ENCODE measurements at places on chromosomes 5 and 9. TPM values are rescaled to one million over a fixed set of nuclear protein-coding genes. Genes with fewer than 3 reads are reported as not detected.

MOB3B gene
- 7.0 TPM for total RNA-seq

CHSY3 gene
- total RNA-seq, result 0.13 TPM

APBA1 gene
- 0.51 TPM for total RNA-seq

BTNL8 gene
- total RNA-seq, result not detected

WDR38 gene
- not detected for total RNA-seq

All from A549 treated with RU486 at 1 μM for 4 hours (cell line).